ENCODE measurements at places on chromosomes 2 and 18. TPM values are rescaled to one million over a fixed set of nuclear protein-coding genes. Genes with fewer than 3 reads are reported as not detected.

The ATP6V1B1 gene
- not detected for total RNA-seq

DNA sequence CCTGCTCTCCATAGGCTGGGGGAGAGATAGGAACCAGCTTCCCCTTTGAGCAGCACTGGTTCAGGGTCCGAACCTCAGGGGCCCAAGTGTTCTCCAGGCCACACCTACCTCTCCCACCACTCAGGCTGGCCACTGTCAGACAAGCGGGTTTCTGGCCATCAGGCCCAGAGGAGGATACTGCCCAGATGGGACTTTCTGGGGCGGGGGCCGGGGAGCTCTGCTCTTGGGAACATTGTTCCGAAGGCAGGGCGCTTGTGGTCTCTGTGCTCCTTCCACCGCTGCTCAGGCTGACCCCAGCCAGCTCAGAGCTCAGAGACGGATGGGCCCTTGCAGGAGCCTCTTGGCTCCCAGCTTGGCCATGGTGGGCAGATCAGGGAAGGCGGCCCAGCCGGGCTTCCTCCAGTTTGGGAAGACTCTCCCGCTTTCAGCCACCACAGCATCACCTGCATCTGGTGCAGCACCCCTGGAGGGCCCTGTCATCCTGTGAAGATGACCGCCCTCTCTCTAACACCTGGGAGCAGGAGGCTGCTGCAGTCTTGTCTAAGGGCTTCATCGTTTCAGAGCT is 5.2 kb upstream of the TRAF3IP1 start:
- no peak for DNase-seq

GRCh38 chr18:47830772-47831171 is 99.7 kb downstream of the SMAD2 start:
- no peak for DNase-seq

The CCBE1 gene
- 2.7 TPM for total RNA-seq

GRCh38 chr18:59690996-59691395 is 6.2 kb downstream of the CCBE1 start:
- DNase-seq = no peak

- DNase-seq = peak; percentile 73
Observed at GRCh38 chr2:20223407-20224163, 1.3 kb downstream of the SDC1 start.

The IL37 gene
- not detected for total RNA-seq

DNA sequence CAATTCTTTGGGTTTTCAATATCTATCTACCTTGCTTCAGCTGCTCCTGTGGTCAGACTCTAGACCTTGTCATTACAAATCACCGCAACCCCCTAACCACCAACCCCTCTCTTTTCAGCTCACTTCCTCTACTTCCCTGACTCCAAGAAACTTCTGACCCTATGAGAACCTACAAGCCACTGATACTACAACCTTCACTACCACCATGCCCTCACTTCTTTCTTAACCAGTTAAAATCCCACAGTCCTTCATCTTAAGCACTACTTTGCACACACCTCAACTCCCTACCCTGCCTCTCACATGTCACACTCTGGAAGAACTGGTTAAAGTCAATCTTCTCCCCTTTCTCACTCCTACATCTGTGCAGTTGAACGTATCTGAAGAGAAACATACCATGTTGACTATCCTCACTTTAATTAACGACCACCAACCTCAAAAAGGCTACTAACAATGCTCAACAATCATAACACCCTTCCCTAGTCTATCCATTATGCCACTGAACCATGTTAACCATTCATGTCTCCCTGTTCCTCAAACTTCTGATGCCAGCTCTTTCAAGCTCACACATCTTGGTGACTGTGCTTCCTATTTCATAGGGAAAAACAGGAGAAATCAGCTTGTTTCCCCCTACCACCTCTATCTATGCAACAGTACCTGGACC is 12.6 kb downstream of the EIF2AK3 start:
- no peak for DNase-seq

GRCh38 chr2:8628866-8629209 is 53.0 kb upstream of the ID2 start:
- DNase-seq = no peak

DNA sequence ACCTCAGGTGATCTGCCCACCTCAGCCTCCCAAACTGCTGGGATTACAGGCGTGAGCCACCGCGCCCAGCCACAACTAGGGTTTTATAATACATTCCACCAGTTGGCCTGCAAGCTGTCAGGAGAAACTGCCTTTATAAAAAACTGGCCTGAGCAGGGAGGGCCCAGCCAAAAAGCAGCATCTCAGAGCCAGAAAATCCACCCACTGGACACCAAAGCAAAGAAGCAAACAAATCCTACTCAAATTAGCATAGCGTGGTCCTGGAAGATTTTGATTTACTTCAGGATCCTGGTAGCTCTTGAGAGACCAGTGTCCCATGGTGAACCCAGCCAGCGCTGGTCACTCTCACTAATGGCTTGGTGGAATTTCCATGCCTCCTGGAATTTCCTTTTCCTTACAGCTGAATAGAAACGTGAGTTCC is 60.0 kb upstream of the PXDN start:
- no peak for DNase-seq

DNA sequence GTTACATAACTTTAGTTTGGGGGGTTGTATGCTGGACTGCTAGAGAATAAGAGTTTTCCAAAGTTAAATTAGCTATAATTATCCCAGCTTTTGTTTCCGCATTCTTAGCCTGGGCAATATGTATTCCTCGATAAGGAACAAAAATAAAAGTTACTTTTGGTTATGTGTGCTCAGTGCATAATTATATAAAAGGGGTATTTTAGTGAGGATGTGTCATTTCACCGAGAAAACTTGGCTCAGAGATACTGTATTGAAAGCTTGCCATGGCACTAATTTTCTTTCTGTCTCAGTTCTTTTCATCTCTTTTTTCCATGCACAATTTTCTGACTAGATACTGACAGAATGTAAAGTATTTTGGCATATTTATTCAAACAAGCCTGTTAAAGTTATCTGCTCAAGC is 28.2 kb downstream of the ARHGAP15 start:
- DNase-seq = no peak

The ELOA2 gene
- not detected for total RNA-seq

GRCh38 chr2:54988612-54989011 is 61.6 kb downstream of the RTN4 start:
- no peak for DNase-seq

- no peak for DNase-seq
Observed at GRCh38 chr2:154908327-154908726, 209.8 kb downstream of the KCNJ3 start.

The GCG gene
- not detected for total RNA-seq

The FASTKD1 gene
- 60.6 TPM for total RNA-seq

DNA sequence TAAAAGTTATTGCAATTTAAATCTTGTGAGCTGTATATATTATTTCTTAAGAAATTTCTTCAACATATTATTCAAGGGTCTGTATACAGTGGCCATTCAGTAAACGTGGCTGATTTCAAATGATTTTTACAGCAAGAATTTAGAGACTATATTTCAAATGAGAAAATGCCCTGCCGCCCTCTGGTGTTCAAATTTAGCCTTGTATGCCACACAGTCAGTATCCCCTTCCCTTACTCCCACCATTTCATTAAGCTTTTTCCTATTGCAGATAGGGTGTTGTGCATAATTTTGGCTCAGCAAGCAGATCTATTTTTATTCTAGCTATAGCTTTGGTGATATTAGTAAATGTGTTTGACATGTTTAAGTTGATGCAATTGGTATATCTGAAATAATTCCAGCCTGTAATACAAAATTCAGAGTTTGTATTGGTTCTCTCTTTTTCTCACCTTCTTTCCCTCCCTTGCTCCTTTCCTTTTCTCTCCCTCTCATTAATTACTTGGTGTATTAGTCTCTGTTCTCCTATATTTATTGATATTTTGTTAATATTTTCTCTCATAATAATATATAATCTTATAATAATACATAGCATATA is 22.8 kb upstream of the SCN7A start:
- no peak for DNase-seq

The CNGA3 gene
- total RNA-seq = not detected

The IL36B gene
- total RNA-seq = not detected

- no peak for DNase-seq
Observed at GRCh38 chr2:169464882-169465281, 14.4 kb upstream of the BBS5 start.

DNA sequence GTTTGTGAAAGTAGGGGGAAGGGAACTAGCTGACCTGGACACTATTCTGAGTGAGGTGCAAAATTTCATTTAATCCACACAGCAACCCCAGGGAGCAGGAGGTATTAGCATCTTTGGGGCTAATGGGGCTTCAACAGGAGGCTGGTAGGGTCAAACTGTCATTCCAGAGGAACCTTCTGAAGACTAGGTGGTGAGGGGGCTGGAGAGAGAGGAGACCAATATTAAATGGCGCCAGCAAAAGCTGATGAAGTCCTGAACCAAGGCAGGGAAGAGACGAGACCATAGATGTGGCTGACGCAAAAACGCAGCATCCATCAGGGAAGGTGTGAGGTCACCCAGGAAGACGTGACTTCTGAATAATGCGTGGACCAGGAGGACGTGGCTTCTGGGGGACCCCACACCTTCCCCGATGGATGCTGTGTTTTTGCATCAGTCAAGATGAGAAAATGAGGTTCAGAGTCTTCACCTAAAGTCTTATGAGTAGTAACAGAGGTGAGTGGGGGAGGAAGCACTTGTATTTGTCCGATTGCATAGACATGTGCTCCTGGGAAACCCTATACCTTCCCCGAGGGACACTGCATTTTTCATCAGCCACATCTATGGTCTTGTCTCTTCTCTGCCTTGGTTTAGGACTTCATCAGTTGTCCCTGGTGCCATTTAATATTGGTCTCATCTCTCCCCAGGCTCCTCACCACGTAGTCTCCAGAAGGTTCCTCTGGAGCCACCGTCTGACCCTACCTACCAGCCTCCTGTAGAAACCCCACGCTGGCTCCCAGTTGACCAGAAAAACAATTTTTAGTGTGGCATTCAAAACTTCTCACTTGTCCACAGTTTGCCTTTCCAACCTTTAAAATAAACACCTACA is 188.6 kb downstream of the MYCN start:
- DNase-seq = no peak

The ACAA2 gene
- total RNA-seq = 145 TPM

DNA sequence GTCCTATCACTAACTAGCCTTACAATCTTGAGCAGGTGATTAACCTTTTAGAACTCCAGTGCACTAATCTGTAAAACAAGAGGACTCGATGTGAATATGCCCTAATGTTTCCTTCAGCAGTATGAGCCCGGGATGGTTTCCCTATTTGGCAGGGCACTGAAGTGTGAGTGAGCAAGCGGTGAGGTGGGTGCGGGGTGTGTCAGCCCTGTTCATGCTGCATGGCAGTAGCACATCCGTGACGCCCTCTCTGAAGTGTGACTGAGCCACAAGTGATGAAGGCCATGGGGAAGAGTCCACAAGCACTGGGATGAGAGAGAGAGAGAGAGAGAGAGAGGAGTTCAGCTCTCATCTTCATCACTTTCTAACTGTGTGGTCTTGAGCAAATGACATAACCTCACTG is 168.7 kb downstream of the SETBP1 start:
- DNase-seq = no peak

- no peak for DNase-seq
Observed at GRCh38 chr2:142315346-142315745, 184.5 kb upstream of the LRP1B start.

DNA sequence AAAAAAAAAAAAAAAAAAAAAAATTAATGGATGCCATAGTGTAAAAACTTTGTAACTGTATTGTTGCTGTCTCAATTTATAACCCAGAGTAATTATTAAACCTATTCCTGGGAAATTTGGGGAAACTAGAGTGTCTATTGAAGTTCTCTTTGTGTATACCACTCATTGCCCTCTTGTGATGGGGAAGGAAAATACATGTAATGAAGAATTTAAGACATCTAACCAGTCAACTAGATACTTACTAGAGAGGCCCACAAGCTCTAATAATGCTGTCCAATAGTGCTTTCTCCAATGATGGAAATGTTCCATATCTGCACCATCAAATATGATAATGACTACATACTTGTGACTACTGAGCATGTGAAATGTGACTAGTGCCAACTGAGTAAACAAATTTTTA is 168.5 kb upstream of the SLC39A10 start:
- DNase-seq = no peak

DNA sequence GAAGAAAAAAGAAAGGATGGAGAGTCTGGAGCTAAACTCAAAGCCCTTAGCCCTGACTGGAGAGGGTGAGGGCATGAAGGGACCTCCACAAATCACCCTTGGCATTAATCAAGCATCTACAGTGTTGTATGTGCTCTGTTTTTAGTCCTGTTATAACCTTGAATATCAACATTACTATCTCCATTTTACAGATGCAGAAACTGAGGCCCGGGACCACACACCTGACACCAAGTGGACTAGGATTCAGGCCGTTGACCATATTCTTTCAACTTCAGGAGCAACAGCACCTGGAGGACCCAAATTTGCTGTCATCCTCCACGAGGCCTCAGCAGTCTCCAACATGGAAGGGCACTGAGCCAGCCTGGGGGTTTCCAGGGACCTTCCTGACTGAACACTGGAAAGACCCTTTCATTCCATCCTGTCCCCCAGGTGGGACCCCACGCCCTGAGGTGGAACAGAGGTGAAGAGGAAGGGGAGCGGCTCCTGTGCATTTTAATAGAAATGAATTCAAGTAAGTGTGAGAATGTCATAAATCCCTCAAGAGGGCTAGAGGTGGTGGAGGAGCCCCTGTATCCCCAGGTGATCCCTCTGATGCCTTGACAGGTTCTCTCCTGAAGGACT is 41.0 kb downstream of the SERTAD2 start:
- peak; percentile 37 for DNase-seq

DNA sequence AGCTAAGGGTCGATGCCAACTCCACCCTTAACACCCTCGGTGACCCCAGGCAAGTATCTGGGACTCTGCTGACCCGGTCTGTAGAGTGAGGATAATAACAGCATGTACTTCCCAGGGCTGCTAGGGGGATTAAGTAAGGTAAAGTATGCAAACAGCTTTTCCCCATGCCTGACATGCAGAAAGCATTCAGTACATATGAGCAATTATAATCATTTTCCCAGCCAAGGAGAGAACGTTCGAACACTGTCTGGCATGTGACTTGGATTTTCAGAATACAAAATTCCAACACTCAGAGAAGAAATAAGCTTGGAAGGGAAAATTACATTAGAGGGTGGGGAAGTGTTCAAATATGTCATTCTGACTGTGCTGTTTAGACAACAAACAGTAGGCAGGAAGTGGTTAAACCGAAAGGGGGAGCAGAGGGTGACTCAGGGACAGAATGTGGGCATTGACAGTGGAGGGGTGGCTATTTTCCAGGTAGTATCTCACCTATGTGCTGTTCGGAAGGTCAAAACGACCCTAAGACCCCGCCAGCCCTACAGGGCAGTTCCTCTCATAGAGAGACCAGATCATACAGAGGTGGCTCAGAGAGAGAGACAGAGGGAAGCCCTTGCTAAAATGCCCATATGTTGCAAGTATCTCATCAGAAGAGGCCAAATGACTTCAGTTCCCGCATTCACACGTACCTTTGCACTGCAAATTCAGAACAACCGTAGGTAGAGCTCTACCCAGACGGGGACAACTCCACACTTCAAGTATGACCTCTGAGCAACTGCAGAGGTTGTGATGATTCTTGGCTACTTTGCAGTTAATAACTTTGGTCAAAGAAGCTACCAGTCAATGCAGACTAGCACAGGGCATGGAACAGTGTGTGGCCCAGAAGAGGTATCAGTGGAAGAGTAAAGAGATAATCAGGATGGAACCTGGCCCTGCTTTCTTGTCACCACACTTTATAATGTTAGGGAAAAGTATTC is 14.8 kb downstream of the ASPRV1 start:
- no peak for DNase-seq

- no peak for DNase-seq
Observed at GRCh38 chr2:208251098-208251497, 3.8 kb downstream of the IDH1 start.

GRCh38 chr18:78781601-78781960 is 198.0 kb upstream of the SALL3 start:
- no peak for DNase-seq

All from right cardiac atrium (tissue), 5 donors.